ENCODE measurements at places on chromosomes 7 and 10.

DNA sequence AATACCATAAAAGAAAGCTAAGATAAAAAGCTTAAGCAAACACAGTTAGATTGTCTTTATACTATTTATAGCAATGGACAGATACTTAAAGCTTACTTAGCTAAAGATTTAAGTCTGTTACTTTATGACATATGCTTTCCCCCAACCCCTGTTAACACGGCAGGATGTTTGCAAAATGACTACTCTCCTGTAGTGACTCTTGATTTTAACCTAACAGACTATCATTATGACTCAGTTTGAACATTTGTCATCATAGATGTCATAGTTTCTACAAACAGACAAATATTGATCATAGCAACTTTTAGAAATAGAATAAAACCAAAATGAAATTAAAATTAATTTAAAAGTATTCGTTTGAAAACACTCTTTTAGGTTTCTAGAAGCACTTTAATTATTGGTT, 7.8 kb upstream of the COMMD3 start:
- DNase-seq = no peak

GRCh38 chr7:83111391-83111790, 51.3 kb downstream of the PCLO start:
- no peak for DNase-seq

GRCh38 chr10:77500754-77501151, 136.9 kb downstream of the KCNMA1 start:
- DNase-seq = no peak

- DNase-seq = no peak
These were observed 194.9 kb downstream of the GPAM start for GRCh38 chr10:111988646-111989045.

DNA sequence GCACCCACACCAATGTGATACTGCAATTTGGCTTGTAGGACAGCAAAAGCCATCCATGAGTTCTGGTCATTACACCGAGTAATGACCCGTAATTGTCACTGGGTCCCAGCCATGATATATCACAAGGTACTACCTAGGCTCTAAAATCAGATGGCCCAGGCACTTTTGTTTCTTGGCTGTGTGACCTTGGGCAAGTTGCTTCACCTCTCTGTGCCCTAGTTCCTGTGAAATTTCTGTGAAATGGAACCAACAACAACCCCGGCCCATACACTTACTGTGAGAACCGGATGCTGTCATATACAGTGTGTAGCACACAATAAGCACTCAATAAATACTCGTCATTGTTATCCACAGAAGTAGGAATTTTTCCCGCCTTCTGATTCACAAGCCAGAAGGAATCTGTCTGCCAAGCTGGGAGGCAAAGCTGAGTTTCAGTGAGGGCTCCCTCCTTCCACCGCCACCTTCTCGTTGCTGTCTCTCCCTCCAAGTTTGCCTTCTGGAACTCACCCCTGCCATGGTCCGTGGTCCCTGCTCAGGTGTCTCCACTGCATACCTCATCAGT, 6.4 kb upstream of the CYTH3 start:
- no peak for DNase-seq

- no peak for DNase-seq
These were observed 390.3 kb upstream of the MBL2 start for GRCh38 chr10:53162856-53163255.

DNA sequence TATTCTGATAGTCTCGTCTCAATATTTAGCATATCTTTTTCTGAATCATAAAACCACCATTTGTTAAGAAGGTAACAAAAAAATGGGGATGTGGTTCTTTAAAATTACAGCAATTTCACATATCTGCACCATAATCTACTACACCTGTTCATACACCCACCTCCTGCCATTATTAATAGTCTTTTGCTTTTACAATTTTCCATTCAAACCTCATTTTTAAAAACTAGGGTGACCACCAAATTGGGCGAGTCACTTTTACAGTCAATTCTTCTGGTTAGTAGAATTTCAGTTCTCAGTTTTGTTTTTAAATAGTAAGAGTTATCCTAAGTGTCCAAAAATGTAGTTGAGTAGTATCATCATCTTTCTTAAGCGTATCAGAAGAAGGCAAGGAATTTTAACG, 48.4 kb upstream of the GSAP start:
- no peak for DNase-seq

DNA sequence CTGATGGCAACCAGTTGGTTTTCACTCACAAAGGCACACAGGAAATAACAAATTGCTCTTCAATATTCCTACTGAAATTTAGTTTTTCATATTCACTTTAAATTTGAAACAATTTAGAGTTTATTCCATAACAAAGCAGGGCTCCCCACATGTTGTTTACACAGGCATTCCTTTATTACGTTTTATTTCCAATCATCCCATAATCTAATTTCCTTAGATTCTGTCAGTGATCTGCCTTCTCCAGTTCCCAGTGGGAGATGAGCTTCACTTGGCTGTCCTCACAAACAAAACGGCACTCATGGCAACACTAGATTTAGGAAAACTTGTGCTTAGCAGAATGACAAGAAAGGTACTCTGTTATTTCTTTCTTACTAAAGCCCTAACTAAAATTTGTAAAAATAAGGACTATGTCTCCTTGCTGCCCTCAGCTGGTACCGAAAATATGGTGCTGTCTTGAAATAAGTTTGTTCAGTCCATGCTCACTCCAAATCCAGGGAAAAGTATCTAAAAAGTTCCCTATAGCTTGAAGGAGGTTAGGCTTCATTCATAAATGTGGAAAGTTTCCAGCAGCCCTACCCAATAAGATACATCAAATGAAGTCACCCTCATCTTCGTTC, 23.0 kb downstream of the PHYH start:
- no peak for DNase-seq

- no peak for DNase-seq
These were observed 18.9 kb upstream of the ZNF138 start for GRCh38 chr7:64775289-64775688.

DNA sequence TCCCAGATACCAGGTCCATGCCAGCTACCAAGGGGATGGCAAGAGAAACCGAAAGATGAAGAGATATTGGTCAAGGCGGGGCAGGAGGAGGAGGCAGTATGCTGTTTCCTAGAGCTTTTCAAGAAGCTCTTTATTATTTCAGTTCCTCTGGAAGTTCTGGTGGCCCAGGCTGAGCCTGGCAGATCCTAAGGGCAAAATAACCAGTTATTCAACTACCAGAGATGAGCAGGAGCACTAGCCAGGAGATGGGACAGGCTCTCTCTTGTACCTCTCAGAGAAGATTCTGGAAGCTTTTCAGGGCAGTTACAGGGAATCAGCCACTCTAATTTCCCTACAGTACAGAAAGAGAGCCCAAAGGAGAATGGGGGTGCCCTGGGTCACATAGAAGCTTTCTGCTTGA, 5.3 kb downstream of the DNAJB12 start:
- DNase-seq = peak; percentile 30

- DNase-seq = no peak
These were observed 140.8 kb upstream of the PTN start for GRCh38 chr7:137484326-137484725.

- no peak for DNase-seq
These were observed 74.5 kb upstream of the BAIAP2L1 start for GRCh38 chr7:98475352-98475751.

- DNase-seq = no peak
These were observed 138.5 kb downstream of the ARID5B start for GRCh38 chr10:62039954-62040353.

DNA sequence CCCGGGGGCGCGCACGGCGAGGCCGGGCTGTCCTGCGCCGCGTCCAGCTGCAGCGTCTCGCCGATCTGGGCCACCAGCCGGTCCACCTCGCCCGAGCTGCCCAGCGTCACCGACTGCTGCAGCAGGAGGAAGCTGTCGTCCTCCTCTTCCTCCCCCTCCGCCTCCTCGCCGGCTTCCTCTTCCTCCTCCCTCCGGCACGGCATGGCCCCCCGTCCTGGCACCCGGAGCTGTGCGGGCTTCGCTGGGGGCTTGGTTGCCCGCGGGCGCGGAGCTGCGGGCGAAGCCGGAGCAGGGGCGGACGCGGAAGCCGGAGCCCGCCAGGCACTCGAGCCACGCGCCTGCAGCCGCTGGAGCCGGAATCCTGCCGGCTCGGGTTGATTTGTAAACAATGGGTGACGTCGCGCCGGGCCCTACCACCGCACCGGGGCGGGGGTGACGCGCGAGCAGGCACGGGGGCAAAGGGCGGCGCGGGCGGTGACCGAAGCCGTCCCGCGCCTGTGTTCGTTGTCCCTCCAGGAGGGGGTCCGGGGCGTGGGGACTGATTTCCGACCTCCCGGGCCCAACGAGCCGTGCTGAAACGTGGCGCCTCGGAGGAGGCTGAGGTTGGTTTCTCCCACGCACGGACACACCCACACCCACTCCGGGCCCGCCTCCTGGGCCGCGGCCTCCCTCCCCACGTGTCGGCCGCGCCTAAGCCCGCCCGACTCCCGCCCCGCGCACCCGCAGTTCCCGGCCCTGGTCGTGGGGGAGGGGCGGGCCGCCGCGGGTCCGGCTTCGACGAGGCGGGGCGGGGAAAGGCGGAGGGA, at the start of gene FRAT2:
Gene FRAT2, minus strand, starts transcription at position 360 of the 806 bp plus-strand sequence. Its CDS starts 157 bp downstream, at position 203.
- DNase-seq = peak; percentile 90

GRCh38 chr7:30143748-30144251, 9.0 kb downstream of the MTURN start:
- DNase-seq = peak; percentile 82

DNA sequence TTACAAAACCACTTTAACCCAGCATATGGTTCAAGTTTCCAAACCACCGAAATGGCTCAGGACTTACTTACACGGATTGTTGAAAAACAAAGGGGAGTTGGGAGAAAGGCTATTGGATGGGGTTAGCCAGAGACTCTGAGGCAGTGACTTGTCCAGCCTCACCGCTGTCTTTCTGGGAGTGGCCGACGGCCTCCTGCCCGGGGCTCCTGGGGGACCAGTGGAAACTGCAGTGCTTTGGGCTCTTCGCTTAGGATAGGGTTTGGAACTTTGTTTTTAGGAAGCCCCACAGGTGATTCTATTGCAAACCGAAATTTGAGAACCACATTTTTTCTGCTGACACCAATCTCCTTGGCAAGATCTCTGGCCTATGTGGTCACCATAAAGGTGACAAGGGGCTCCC, 38.1 kb upstream of the R3HCC1L start:
- no peak for DNase-seq

- no peak for DNase-seq
These were observed 29.1 kb downstream of the GPRIN2 start for GRCh38 chr10:46527241-46527811.

DNA sequence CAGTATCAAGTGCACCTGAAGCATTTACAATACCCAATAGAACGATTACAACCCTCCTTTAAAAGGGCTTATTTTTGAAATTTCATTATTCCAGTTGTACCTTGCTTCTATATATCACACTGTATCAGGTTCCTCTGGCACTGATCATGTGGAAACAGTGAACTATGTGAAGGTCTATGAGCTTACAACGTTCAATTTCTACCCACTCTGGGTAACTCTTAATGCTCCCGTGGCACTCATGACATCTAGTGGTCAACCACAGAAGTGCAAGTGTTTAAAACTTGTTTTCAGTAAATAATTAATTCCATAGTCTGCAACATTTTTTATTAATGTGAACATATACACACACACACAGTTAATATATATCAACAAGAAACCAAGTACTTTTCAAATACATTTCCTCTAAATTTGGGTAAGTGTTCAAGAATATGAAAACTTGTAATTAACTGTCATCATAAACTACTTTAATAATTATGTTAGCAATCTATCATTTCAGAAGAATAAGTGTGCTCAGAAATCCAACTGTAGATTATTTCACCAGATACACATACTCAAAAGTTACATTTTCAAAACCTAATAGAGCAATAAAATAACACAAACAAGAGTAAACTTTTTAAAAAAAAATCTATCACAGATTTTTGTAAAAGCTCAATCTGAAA, 61.0 kb downstream of the MPP7 start:
- peak; percentile 42 for DNase-seq

DNA sequence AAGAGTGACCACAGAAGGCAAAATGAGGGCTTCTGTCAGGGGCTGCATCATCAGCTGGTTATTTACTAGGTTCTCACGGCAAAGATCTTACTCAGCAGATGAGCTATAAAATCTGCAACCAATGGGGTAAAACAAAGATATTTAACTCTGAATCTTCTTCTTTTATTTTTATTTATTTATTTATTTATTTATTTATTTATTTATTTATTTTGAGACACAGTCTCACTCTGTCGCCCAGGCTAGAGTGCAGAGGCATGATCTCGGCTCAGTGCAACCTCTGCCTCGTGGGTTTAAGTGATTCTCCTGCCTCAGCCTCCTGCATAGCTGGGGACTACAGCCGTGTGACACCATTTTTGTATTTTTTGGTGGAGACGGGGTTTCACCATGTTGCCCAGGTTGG, 11.3 kb downstream of the C10orf143 start:
- DNase-seq = no peak

- no peak for DNase-seq
These were observed 60.4 kb downstream of the ARL4A start for GRCh38 chr7:12747687-12748306.

DNA sequence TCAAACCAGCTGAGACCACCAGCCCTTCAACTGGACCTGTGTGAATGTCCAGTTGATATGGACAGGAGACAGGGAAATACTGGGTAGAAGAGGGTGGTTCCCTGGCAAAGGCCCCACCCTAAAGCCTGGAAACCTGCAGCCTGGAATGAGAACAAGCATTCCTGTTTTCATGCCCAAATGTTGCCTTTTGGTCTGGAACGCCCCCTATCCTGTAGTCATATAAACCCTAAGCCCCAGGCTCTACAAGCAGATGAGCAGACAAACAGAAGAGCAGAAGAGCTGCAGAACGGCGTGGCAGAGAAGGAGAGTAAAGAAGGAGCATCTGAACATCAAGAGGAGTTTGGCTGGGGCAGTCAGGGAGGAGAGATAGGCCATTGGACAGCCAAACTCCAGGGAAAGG, 38.4 kb downstream of the SYPL1 start:
- no peak for DNase-seq

DNA sequence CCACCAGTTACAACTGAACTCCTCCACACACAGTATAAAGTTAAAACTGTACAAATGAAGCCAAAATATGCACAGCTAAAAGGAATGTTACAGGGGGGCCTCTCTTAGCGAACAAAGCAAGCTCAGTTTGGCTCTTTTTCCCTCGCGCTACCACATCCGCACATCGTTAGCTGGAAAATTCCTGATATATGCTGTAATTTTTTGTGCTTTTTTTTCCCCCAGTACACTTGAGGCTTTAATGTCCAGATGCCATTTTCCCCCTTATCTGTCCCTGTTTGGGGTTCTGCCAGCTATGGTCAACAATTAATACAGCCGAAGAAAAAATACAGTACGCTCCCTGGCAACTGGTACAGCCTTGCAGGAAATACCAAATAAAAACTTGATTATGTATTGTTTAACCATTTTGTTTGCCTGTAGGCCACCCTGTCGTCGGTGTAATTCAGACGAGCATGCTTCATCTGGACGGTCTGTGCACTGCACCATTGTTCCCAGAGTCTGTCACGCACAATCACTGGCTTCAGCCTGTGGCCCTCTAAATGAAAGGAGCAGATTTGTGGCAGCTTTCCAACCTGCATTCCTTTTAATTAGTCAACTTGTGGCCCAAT, 108.1 kb upstream of the FAM133B start:
- DNase-seq = no peak

- DNase-seq = no peak
These were observed 546.0 kb upstream of the FZD8 start for GRCh38 chr10:36188080-36188453.

- DNase-seq = no peak
These were observed 53.5 kb downstream of the INSYN2A start for GRCh38 chr10:127142856-127143255.

Data from hematopoietic multipotent progenitor cell treated with erythropoietin and hydrocortisone succinate and interleukin-3 and kit ligand, for 17 days (in vitro differentiated cells).